ENCODE measurements at places on chromosomes 1 and 21.

DNA sequence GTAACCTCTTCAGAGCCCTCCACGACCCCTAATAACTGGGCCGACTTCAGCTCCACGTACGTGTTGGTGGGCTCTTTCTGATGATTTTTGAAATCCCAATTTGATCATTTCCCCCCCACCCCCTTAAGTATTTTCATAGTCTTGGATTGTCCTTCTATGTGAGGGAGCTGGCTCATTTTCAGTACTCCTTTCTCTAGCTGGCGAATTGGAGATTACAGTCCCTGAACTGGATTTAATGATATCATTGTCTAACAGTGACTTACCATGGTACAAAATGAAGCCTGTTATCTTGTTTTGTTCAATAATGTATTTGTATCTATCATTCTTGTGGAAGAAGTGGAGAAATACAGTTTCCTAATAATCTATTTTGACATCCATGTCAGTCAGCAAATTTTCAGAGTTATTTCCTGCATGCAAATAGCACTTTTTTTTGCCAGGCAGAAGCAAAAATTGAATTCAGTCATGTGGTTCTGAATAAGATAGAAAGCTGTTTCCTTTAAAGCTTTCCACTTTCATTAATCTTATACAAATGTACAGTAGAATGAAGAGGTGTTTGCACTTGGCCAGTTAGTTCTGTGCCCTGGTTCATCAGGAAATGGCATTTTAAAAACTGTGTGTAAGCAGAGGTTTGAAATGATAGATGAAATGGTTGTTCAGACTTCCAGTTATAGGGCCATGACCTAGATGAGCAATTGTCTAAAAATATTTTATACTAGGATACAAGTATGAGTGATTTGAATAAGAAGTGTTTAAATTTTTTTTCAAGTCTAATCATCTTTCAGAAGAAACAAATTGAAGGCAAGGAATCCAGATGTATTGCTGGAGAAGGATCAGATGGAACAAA is 104.2 kb downstream of the ATP5PO start:
- no peak for DNase-seq

- DNase-seq = no peak
Observed at GRCh38 chr1:153277852-153278251, 18.4 kb downstream of the LORICRIN start.

DNA sequence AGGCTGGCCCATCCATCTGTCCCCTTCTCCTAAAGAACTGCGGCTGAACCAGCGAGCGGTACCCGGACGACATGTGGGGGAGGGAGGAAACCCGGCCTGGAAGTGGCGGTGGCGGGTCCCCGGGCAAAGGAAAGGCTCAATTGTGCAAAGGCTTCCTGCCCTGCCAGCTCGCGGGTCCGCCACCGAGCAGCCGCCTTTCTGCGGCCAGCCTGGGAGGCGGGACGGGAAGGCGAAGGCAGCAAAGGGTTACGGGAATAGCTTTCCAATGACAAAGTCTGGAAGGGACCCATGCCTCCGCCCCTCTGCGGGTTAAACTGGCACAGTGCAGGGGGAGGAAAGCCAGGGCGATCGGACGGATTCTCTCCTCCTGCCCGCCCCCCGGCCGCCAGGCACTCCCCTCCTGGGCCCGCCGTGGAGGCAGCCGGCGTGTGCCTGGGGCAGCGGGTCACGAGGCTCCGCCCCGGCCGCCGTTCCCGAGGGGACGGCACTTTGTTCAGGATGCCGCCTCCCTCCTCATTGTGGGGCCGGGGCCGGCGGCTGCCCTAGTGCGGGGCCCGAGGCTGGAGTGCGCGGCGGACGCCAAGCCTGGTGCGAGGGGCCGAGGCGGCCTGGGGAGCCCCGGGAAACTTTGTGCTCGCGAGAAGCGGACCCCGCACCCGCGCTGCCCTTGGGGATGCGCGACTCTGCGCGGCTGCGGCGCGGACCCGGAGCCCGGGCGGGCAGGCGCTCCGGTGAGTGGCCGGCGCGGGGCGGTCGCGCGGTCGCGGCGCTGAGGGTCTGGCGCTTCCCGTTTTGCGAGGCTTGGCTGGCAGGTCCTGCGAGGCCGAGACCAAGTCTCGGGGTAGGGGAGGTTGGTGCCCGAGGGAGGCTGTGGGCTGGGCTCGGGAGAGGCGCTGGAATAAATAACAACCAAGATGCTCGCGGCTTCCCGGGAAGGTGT is at the start of gene NAV1:
Gene NAV1, plus strand, starts transcription at position 516 of the 940 bp plus-strand sequence. CDS start 83,758 bp downstream, outside the sequence.
- DNase-seq = peak; percentile 67

- no peak for DNase-seq
Observed at GRCh38 chr1:29180497-29181412, 945 bp downstream of the SRSF4 start.

DNA sequence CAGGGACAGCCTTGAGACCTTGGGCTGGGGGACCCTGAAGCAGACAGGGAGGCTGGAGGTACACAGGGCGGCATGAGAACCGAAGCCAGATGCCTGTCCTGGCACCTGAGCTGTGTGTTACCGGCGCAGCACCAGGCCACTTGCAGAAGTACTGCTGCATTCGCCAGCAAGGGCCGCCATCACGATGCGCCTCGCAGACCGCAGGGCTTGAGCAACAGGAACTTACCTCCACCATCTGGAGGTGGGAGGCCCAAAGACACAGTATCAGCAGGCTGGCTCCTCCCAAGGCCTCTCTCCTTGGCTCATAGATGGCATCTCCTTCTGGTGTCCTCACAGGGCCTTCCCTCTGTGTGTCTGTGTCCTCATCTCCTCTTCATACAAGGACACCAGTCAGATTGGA is 90.1 kb downstream of the PRDM16 start:
- no peak for DNase-seq

DNA sequence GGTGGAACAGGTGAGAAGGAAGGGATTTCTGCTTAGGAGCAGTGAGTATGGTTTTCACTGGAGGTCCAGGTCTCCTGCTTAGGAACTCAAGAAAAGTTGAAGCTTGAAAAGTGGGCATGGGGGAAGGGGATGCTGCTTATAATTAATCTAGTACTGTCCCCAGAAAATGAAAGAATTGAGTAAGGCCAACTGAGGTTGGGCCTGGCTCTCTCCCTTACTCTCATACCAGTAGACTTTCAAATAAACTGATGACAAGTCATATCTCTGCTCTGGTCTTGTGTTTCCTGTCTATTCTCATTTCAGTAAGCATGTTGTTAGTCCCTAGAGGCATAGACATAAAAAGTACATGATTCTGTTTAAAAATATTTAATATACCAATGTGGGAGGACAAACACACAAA is 26.4 kb downstream of the CD48 start:
- no peak for DNase-seq

GRCh38 chr1:13723810-13724209 is 23.8 kb downstream of the PRDM2 start:
- no peak for DNase-seq

GRCh38 chr1:26315874-26316850 is 1.6 kb upstream of the CD52 start:
- no peak for DNase-seq

- DNase-seq = no peak
Observed at GRCh38 chr1:178509414-178510007, 3.4 kb upstream of the TEX35 start.

- DNase-seq = no peak
Observed at GRCh38 chr1:178530037-178530402, 17.1 kb downstream of the TEX35 start.

DNA sequence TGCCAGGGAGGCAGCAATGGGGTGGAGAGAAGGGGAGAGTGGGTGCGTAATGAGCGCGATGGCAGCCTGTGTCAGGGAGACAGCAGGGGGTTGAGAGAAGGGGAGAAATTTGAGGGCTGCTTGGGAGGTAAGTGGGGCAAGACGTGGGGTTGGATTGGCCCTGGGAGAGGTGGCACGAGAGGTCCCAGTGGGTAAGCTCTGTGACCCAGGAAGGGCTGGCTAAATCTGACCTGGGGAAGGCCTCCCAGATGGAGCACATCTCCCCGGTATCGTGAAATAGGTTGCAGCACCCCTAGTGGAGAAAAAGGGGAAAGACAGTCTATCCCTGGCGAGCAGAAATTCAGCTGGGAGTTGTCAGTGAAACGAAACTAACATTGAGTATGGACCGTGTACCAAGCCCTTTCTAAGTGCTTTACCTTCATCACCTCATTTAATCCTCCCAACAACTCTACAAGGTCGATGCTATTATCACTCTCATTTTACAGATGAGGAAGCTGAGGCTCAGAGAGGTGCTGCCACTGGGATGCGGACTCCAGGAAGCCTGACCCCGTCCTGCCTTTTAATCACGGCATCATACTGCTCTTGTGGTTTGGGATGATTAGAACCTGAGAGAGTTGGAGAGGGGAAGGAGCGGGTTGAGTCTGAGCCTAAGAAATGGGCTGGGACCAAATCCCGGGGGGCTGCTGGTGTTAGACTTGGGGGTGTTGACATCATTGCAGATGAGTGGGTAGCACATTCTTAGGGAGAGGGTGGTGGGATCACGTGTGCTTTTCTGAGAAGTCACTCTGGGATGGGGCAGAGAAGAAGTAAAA is 56.6 kb upstream of the RPL11 start:
- peak; percentile 71 for DNase-seq
